Activated CD4-positive, alpha-beta T cell treated with anti-CD3 and anti-CD28 coated beads for 36 hours (primary cell): ENCODE measurements at places on chromosomes 6 and 20. TPM values are rescaled to one million over a fixed set of nuclear protein-coding genes. Genes with fewer than 3 reads are reported as not detected.

The EBF4 gene
- 4.3 TPM for total RNA-seq

The ULBP3 gene
- total RNA-seq = 0.46 TPM

The ARMC12 gene
- total RNA-seq = 3.0 TPM

The TRIM40 gene
- not detected for total RNA-seq

- no peak for DNase-seq
Observed at GRCh38 chr6:3398165-3398562, 58.7 kb downstream of the SLC22A23 start.

GRCh38 chr6:33428224-33428965 is 8.5 kb downstream of the SYNGAP1 start:
- peak; percentile 63 for DNase-seq

- no peak for DNase-seq
Observed at GRCh38 chr20:10263385-10264165, 44.9 kb downstream of the SNAP25 start.

GRCh38 chr20:37902504-37903313 is at the start of gene VSTM2L:
Gene VSTM2L, plus strand, starts transcription at chr20:37903127. Its CDS starts 224 bp downstream, at chr20:37903351.
- peak; percentile 53 for DNase-seq

DNA sequence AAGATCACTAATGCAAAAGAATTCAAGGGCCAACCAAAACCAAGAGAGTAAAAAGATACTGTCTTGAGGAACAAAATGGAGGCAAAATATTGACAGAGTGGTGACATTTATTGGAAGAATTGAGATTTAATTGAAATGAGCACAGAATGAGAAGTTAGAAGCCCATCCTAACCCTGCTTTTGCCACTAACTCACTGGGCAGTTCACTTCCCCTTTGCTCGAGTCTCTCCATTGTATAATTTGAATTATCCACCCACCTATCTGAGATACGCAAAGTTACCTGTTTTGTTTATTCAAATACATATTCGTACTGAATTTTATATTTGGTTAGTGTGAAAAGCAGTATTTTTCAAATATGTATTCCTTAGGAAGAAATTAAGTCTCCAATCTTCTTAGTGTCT is 204.5 kb upstream of the PRDM1 start:
- no peak for DNase-seq

DNA sequence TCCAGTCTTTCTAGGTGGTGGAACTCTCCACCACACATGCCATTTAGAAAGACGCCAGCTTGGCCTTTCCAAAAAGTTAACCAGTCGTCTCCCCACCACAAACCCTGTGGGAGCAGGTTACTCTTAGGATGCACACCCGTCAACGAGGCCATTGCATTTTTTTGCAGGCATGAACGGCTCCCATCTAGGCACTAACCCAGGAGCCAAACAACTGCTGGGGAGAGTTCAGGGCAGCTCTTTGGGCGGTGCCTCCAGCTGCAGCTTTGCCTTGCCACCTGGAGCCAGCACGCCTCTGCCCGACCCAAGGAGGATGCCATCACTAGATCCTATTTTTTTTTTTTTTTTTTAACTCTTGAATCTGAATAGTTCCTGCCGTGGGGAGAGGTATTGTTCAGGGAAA is 39.9 kb downstream of the TBC1D7 start:
- DNase-seq = no peak

- no peak for DNase-seq
Observed at GRCh38 chr6:7414811-7415210, 25.2 kb downstream of the RIOK1 start.

GRCh38 chr6:70423189-70424134 is 10.2 kb downstream of the FAM135A start:
- DNase-seq = no peak

DNA sequence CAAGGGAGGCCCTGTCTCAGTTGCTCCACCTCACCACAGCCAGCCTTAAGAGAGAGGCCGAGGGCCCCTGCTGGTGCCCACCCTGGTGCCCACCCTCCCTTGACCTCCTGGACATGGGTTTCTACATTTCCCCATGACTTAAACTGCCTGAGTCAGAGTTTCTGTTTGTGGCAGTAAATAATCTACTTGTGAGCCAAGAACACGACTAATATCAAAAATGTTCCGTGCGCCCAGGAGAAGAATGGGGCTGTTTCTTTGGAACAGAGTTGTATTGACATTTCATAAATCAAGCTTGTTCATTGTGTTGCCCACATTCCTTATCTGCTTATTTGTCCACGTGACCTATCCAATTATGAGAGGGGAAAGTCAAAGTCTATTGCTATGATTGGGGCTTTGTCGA is 143.5 kb downstream of the ANKRD60 start:
- no peak for DNase-seq

- no peak for DNase-seq
Observed at GRCh38 chr6:43127180-43127579, 43.9 kb upstream of the SRF start.

DNA sequence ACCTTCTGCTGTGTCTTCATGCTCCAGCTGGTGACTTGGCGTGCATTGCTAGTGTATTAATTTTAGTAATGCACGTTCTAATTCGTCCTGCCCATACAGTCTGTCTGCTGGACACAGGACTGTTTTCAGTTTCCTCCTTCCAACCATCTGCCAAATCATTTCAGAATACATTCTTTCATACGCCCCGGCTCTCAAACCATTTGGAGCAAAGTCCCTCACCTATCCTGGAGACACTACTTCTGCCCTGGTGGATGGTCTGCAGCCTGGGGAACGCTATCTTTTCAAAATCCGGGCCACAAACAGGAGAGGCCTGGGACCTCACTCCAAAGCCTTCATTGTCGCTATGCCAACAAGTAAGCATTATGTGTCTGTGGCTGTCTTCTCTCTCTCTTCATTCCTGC is 60.5 kb downstream of the FNDC1 start:
- DNase-seq = no peak

GRCh38 chr20:19886661-19887288 is 128.7 kb downstream of the RIN2 start:
- no peak for DNase-seq
